Hematopoietic multipotent progenitor cell (in vitro differentiated cells): ENCODE measurements at places on chromosomes 12 and 14.

DNA sequence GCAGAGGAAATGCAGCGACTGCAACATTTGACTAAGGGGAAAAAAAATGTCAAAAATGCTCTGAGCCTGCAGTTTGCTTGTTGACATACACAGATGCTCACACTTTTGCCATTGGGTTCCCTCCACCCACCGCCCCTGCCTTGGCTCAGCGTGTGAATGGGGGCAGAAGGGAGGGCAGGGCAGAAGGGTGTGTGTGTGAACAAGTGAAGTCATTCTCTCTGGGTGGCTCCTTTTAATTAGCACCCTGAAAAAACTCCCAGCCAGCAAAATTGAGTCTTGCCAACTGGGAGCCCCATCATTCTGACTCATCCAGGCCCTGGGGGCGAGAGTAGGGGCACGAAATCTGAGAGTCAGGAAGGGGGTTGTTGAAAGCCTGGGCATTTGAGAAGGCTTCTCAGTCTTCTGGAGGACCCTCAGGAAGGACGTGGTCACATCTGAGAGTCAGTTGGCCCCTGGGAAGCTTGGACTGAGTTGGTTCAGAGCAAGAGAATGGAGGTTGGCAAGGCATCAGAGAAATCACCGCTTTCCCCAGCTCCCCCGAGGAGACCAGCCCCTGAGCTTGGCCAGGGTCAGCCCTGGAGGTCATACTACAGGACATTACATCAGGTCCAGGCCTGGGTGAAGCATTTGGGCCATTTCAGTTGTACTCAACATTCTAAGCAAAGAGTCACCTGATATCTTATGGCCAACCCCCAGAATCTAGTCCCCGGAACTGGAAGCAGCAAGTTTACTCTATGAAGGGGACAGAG, 22.7 kb upstream of the KRT78 start:
- no peak for DNase-seq

DNA sequence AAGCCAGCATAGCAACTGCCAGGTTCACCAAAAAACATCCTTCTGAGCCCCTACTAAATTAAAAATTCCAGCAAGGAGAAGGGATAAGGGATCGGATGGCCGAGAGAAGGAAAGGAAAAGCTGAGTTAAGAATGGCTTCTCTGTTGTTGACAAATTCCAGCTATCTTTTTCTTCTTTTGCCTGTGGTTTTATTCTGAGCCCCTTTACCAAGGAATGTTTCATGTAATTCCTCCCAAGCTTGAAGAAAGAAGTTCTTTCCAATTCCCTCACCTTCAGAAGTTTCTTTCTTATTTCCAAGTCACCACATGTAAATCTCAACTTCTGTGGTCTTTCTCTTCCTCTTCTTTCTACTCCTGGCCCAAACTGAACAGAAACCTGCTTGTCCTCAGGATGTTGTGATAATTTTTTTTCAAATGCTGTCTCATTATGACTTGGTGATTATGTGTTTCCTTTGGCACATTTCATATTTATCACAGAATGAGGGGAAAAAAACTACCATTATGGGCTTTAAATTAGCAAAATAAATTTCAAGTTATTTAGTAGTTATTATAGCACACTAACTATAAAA, 40.0 kb downstream of the FGD6 start:
- no peak for DNase-seq

GRCh38 chr12:89861086-89861485, 152.4 kb upstream of the ATP2B1 start:
- DNase-seq: no peak

DNA sequence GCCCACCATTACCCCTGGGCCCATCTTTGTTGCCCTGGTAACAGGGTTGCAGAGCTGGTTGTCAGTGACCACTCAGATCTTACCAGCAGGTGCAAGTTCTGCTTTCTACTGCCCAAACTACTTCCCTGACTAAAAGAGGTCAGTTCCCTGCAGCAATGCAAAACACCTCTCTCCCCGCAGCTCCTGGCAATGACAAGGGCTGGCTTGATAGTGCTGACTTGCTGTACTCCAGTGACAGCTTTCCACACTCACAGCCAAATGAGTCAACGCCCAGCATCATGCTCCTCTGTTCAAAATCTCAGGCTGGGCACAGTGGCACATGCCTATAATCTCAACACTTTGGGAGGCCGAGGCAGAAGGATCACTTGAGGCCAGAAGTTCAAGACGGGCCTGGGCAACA, 90.6 kb downstream of the CIT start:
- no peak for DNase-seq

DNA sequence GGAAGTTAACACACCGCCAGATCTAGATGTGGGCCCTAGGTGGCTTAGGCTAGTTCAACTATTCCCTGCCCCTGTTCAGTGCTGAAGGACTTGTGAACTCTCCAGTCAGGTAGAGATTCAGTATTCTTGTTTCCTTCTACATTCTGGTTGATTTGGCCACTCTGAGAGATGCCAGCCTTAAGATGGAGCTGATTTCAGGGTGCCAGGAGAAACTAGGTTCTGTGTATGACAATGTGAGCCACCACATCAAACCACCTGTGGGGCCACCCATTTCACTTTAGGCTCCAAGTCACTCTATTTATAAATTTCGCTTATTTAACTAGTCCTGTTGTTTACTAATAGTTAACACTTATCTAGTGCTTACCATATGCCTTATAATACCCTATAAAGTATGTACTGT, 26.0 kb downstream of the FRMD6 start:
- no peak for DNase-seq

- DNase-seq: no peak
These were observed 167.4 kb downstream of the SNAPC1 start for GRCh38 chr14:61929651-61930050.

GRCh38 chr12:52670506-52670905, 9.7 kb downstream of the KRT1 start:
- no peak for DNase-seq

DNA sequence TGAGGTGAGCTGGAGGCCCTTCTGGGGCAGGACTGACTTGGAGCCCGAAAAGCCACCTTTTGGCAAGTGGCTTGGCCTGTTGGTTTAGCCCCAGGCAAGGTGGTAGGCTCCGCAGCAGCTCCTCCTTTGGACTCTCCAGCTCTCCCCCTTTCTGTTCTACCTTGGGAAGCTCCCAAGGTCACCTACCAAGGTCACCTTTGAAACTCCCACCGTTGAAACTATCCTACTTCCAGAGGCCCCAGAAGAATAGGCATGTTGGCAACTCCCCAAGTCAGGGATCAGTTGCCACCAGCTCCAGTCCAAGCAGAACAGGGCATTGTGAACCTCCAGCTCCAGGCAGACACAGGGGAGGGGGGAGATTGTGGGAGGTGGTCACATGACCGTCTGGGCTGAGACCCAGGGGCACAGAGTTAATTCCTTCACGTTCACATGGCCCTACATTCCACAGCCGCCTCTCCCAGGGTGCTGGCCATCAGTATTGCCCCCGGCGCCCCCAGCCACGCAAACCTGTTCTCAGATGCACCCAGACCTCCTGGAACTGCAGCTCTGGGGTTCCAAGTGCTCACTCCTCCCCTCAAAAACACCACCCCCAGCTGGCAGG, 14.4 kb downstream of the IRF2BPL start:
- no peak for DNase-seq

DNA sequence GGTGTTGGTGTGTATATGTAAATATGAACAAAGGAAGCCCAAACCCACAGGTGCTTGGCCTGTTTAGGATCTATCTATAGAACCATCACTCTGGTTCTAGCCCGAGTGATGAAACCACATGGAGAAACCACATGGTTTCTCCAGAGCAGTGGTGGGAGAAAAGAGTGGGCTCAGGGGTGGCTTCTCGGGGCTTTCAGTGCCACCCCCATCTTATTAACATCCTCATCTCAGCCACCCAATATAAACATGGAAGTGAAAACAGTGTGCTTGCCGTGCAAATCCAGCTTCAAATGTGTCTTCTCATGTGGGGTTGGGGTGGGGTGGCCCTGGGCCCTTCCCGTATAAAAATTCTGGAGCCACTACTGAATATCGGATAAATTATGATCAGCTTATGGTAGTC, 109.0 kb downstream of the STAB2 start:
- DNase-seq: no peak

DNA sequence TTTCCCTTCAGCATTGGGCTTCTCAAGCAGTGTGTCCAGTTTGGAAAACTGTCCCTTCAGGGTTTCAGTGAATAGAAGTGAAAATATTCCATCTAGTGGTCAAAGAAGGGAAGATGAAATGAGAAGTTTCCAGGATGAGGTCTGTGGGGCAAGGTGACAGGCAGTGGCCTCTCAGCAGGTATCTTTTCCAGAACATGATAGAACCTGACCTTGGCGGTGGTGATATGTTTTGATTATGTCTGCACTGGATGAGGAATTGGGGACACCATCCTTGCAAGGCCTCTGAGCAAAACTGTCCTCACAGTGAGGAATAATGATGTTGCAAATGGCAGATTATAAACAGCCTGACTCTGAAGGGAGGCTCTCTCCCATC, 4.7 kb downstream of the GPX2 start:
- no peak for DNase-seq
